NCI-H2081 (cell line): ENCODE measurements at places on chromosomes 16 and 17.

DNA sequence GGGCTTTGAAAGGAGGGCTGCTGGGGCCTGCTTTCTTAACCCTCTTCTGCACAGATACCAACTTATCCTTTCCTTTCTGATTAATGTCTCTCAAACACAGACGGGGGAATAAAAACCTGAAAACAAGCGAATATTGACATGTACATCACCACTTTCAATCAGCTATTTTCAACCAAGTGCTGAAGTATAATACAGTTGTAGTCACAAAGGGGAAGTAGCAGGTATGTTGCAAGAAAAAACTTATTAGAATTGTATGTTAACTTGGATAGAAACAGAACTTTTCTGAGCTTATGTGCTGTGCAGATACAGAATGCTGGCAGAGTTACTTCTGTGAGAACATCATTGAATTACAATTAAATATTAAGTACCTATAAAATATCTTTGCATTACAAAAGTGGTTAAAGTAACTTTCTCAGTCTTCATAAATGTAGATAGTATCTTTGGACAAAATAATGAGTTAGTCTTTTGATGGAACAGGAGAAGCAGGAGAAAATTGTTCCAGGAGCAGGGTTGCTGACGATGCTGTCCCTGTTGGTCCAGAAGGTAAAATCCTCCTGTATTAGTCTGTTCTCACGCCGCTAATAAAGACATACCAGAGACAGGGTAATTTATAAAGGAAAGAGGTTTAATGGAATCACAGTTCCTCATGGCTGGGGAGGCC is 59.5 kb downstream of the RPTOR start:
- DNase-seq: no peak

DNA sequence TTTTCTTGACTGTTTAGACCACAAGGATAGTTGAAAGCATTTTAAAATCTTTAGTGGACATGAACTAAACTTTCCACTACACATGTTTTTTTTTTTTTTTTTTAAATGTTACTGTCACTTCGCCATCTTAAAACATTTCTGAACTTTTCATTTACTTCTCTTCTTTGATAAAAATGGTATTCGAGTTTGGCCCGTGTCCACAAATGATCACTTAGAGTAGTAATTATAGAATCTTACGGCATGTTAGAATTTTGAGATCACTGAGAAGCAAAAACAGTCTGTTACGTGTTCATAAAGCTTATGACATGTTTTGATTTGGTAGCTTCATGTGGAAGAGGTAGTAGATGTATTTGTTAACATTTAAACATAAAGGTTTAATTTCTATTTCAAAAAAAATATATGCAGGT is 1.1 kb downstream of the NSRP1 start:
- DNase-seq: no peak

- DNase-seq: no peak
These were observed 26.2 kb downstream of the POLR3E start for GRCh38 chr16:22323173-22323958.

DNA sequence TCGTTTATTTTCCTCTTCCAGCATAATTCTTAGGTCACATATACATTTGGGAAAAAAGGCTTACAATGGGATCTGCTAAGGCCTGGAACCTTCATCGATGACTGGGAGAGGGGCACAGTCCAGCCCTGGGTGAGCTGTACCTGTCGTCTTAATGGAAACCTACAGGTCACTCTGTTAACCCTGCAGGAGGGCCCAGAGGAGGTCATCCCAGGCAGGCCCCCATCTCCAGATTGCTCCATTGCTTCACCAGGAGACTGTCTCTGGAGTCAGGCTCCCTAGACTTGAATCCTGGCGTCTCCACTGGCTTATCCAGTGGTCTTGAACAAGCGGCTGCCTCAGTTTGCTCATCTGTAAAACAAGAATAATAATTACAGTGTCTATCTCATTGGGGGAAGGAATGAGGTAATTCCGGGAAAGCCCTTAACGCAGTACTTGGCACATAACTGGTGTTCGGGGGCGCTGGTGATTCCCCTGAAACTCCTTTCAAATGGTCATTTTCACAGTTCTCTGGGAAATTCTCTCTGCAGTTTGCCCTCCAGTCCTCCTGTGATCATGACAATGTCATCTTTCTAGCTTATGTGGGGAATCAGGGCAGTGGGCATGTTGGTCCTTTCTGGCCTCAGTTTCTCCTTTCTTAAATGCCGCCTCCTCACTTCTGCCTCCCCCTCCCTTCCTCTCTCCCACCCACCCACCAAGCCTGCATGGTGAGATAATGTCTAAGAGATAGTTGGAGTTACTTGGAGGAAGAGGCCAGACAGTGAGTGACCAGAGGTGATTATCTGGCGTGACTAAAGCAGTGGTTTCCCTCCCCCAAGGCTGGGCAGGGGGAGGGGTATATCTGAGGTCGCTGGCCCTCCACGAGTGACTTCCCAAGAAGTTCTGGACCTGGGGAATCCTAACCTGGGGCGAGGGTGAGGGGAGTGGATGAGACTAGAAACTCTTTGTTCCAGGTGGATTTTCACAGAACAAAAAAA is 31.3 kb upstream of the TAC4 start:
- DNase-seq: no peak

DNA sequence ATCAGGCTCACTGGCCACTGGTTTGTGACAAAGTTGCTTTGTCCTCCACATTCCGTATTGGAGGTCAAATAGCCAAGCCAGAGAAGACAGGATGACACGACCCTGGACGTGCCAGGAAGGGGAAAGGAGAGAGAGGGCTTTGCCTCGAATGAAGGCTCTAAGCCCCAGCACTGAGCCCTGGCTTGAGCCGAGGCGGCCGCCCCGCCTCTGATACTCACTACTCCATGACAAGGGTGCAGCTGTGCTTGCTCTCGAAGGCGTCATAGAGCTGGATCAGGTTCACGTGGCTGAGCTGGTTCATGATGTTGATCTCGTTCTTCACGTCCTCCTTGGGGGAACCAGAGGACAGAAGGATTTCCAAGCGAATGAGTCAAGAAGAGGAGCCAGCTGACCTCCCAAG is 19.3 kb downstream of the MYLK3 start:
- DNase-seq: no peak

DNA sequence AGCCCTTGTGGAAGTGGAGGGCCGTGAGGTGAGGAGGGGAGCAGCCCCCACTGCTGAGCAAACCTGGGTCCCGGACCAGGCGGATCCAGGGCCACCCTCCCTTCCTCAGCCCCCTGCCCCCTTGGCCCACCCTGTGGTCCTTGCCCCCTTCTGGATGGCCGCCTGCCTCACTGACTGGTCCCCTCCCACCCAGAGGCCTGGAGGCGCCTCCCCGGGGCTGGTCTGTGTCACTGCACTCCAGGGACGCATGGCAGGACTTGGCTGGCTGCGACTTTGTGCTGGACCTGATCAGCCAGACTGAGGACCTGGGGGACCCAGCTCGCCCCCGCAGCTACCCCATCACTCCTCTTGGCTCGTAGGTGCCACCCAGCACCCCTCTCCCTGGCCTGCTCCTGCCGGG is 19.2 kb upstream of the SMIM5 start:
- no peak for DNase-seq
